ENCODE measurements at places on chromosomes 7 and 10. TPM values are rescaled to one million over a fixed set of nuclear protein-coding genes. Genes with fewer than 3 reads are reported as not detected.

DNA sequence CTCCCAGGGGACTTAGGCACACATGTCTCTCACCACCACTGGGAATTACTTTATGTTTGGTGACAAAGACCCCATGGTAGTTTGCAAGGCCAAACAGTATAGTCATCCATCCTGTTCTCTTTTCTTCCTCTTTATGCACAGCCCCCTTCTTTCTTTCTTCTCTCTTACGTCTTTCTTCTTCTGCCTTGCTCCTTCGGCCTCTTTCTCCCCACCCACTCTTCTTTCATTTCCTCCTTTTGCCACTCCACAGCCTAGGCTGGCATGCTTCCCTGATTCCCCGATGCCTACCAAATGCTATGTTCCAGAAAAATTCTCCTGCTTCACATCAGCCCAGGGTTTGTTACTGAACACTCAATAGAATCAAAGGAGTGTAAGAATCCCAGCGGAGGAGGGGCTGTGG is 62.4 kb upstream of the MKLN1 start:
- DNase-seq, result no peak

GRCh38 chr10:86288695-86289576 is 77.7 kb downstream of the GRID1 start:
- no peak for DNase-seq

DNA sequence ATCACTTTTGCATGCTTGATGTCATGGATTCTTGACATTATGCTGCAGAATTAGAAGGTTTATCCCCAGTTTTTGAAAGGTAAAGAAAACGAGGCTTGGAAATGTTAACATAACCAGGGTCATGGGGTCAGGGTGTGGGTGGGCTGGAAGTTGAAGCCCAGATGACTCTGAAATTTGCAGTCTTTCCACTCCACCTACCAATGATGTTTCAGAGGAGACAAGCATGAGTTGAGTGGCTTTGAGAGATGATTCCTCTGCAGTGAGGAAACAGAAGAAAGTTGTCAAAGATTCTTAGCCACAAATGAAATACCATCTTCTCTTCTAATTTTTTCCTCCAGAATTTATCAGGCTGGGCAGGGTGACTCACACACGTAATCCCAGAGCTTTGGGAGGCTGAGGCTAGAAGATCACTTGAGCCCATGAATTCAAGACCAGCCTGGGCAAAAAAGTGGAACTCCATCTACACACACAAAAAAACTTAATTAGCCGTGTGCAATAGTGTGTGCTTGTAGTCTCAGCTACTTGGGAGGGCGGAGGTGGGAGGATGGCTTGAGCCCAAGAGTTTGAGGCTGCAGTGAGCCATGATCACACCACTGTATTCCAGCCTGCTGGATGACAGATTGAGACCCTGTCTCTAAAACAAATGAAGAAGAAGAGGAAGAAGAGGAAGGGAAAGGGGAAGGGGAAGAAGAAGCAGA is 239.1 kb upstream of the AUTS2 start:
- DNase-seq, result no peak

DNA sequence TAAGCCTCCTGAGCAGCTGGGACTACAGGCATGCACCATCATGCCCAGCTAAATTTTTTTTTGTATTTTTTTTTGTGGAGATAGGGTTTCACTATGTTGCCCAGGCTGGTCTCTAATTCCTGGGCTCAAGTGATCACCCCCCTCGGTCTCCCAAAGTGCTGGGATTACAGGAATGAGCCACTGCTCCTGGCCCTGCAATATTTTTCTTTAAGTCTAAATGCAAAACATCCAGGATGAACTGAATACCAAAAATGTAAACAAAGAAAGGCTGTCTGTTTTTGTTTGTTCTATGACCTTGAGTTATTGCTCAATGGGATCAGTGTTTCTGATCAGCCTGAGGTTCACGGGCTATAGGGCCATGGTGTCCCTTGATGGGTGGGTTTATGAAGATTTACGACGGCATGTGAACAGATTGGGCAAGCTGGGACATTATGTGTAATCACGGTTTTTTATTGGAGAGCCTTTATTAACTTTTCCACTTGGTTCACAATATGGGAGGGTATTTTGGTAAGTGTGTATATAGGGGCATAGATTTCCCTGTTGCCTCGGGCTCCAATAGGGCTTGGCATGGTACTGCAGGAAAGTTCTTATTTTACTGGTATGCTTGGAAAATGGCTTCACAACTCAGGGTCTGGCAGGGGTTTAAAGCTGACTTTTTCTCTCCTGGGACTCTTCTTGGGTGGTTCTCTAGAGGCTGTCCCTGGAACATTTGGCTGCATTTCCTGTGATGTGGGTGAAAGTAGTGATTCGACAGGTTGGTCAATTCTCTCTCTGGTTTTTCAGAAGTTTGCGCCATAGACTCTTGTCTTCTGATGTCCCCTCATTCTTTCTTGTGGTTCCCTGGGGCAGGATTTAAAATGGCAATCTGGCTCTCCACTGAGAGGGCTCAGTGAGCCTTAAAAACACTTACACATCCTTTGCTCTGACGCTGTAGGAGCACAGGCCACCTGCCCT is 41.6 kb downstream of the MRPS33 start:
- DNase-seq, result no peak

- DNase-seq, result no peak
These were observed 47.4 kb upstream of the PRKAR1B start for GRCh38 chr7:774161-775109.

DNA sequence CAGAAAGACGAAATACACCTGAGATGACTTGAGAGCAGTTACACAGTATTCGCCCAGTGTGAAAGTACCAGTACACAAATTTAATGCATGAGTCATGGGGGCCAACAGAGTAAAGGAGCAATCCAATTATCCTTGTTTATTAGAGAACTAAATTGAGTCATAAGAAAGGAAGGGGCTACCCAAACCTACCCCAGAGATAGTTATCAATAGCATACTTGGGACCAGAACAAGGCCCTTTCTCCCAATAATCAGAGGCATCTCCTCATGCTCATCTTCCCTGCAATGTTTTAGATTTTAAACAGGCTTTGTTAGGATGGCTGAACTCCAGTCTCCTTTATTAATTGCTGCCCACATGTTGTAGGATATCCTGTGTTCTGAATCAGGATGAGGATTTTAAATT is 239.7 kb upstream of the LRGUK start:
- no peak for DNase-seq

DNA sequence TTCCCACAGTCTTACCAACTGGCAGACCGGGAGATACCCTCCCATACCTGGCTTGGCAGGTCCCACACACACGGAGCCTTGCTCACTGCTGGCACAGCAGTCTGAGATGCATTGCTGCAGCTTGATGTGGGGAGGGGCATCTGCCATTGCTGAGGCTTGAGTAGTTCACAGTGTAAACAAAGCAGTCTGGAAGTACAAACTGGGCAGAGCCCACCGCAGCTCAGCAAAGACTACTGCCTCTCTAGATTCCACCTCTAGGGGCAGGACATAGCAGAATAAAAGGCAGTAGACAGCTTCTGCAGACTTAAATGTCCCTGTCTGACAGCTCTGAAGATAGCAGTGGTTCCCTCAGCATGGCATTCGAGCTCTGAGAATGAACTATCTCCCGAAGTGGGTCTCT is 69.6 kb upstream of the RELN start:
- DNase-seq, result no peak

DNA sequence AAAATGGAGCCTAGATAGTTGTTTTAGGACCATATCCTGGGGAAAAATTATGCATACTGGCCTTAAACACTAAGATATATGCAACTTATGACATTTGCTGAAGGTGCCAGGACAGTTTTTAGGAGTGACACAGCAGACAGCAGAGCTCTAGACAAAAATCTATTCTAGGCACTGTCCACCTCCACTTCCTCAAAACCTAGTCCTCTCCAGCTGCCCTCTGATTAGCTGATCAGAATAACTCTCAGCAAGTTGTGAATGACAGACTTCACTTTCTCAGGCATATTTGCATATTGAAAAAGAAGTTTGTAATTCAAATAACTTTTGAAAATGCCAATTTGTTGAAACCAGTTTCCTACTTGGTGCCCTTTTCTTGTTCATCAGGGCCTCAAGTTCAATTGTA is 152.3 kb upstream of the STEAP4 start:
- no peak for DNase-seq

DNA sequence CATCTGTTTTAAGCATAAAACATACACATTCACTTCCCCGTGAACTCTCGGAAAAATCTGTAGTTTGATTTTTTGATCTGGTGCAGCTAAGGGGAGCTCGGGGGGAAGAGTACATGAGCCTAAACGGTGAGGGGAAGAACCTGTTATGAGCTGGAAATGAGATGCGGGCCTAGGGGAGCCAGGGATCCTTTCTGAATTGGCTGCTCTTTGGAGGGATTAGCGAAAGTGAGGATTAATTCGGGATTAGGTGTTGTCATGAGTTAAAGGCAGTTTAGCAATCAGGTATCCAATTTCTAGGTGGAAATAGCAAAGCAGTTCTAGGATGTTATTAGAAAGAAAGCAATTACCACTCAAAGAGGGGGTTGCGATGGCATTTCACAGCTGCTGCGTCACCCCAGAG is 51.1 kb upstream of the ADARB2 start:
- no peak for DNase-seq

DNA sequence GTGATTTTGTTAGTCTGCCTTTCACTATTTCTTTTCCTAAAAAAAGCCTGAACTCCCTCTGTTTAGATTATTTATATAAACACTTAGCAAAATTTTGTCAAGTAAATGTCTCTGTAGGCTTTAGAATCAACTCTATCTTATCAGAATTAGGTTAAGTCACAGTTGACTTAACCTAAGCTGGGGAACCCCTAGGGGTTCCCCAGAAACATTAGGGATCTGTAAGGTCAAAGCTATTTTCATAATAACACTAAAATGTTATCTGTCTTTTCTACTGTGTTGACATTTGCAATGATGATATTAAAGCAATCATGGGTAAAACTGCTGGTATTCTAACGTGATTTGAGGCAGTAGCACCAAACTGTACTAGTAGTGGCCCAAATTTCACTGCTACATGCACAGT is 24.3 kb downstream of the DYNC1I1 start:
- DNase-seq, result no peak

AOAH gene
- polyA plus RNA-seq, result 1.7 TPM

DNA sequence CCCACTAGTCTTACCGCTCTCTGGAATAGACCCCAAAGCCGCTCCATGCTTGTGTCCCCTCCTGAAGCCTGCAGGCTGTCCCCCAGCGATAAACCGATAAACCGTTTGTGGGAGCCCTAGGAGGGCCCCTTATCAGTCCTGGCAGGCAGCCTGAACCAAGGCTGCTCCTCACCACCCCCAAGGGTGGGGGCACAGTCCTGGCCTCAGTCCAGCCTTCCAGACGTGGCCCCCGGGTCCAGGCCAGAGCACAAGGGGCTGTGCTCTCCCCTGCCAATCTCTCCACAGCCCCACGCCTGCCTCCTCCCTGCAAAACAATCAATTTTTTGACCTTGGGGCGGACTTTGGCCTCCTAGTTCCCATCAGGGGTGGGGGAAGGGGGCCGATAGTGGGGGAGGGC is at the start of gene TFR2:
Gene TFR2, minus strand, starts transcription at position 90 of the 397 bp plus-strand sequence. Its CDS starts 43 bp downstream, at position 47.
- DNase-seq, result no peak

- no peak for DNase-seq
These were observed 265.8 kb downstream of the EXOC4 start for GRCh38 chr7:133518718-133519117.

ATOH7 gene
- polyA plus RNA-seq, result 1.7 TPM

GRCh38 chr7:69402696-69403095 is 195.6 kb upstream of the AUTS2 start:
- no peak for DNase-seq

DNA sequence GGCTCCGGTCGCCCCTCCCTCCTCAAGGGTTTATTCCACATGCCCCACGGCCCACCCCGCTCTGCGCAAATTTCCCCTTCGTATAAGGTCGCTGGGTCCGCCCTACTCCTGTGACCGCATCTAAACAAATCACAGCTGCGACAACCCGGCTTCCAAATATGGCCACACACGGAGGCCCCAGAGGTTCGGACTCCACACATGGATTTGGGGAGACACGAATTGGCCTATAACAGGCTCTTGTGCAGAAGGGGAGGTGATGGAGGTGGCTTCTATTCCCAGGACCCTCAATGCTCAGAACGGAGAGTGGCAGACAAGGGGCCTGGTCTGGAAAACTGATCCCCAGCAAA is 90.1 kb downstream of the FOXL3 start:
- DNase-seq, result no peak

DNA sequence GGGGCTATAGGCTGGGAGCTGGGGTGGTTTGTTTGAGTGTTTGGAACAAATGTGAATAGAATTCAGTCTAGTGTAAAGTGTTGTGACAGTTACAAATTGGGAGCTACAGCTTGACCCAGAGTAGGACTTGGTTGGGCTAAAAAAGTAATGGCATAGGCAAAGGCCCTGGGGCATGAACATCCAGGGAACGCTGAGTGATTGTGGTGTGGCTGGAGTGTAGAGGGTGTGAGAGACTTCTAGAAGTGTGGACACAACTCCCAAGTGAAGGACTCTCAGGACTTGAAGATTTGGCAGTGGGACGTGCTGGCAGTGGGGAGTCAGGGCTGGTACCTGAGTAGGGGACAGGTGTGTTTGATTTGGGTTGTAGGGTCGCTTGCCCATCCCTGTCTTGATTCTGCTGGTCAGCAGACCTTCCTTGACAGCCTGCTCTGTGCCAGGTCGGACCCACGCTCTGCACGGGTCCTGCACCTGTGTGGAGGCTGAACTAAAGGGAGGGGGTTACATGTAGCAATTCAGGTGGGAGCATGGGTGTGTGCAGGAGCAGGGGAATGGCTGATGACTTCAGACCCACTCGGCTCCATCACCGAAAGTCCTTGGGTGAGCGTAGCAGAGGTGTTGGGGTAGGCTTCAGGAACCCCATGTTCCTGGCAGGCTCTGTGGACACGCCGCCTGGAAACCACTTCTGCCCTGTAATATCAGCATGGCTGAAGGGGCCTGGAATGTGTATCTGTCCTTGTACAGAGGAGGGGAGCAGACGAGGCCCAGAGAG is 43.3 kb downstream of the ZMIZ1 start:
- no peak for DNase-seq
